ENCODE measurements at places on chromosomes 11 and 22.

- no peak for DNase-seq
Measured at GRCh38 chr11:74203966-74204365, 32.9 kb downstream of the PPME1 start.

- no peak for DNase-seq
Measured at GRCh38 chr22:49645791-49646550, 181.7 kb downstream of the BRD1 start.

DNA sequence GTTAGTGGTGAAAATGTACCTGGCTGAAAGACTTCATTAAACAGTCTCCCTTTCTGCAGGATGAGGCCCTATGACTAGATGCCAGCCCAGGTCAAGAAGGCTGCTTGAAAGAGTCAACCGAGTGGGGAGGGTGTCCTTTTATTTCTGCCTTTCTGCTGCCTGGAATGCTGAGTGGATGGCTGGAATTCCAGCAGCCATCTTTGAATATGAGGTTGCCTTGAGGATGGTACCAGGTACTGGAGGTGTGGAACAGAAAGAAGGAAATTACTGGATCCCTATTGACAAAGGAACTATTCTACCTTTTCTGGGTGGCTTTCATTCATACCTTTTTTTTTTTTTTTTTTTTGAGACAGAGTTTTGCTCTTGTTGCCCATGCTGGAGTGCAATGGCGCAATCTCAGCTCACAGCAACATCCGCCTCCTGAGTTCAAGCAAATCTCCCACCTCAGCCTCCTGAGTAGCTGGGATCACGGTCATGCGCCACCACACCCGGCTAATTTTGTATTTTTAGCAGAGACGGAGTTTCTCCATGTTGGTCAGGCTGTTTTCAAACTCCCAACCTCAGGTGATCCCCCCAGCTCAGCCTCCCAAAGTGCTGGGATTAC, 107.3 kb downstream of the RPS6KA4 start:
- DNase-seq = no peak

GRCh38 chr11:120024046-120024445, 113.9 kb downstream of the TRIM29 start:
- DNase-seq = no peak

- no peak for DNase-seq
Measured at GRCh38 chr11:102226702-102227490, 90.4 kb upstream of the BIRC3 start.

DNA sequence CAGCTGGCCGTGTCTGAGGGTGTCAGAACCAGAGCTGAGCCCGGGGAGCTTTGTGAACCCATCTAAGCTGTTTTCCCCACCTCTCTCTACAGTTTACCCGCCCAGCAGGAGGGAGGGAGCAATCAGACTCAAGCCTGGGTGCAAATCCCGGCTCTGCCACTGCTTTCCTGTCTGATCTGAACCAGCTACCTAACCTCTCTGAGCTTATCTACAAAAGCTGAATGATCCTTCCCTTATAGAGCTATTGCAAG, 252 bp downstream of the APOL2 start:
- no peak for DNase-seq

- DNase-seq = no peak
Measured at GRCh38 chr11:27485930-27486773, 13.6 kb upstream of the LGR4 start.

- no peak for DNase-seq
Measured at GRCh38 chr11:80441821-80442220, 1001.0 kb upstream of the TENM4 start.

DNA sequence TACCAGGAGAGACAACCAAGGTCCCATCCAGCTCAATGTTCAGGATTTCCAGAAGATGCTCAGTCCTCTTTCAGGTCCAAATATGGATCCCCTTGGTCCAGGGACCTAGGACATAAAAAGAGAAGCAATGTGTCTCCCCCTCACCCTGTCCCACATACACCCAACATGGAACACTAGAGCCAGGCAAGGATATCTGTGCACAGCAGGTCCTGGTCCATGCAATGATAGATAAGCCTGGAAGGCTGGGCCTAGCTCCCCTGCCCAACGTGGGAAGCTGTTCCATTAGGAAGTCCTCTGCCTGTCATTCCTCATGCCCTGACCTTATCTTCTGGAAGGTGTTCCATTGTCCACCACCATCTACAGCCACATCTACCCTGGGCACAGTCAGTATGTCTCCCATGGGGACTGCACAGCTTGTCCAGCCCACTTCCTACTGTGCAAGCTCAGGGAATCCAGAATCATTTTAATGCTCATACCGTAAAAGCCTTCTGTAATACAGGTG, 1434.8 kb downstream of the TBC1D22A start:
- DNase-seq = no peak

- DNase-seq = no peak
Measured at GRCh38 chr11:22752908-22753310, 76.7 kb downstream of the SVIP start.

GRCh38 chr11:12188548-12189317, 78.3 kb downstream of the MICAL2 start:
- DNase-seq = no peak

DNA sequence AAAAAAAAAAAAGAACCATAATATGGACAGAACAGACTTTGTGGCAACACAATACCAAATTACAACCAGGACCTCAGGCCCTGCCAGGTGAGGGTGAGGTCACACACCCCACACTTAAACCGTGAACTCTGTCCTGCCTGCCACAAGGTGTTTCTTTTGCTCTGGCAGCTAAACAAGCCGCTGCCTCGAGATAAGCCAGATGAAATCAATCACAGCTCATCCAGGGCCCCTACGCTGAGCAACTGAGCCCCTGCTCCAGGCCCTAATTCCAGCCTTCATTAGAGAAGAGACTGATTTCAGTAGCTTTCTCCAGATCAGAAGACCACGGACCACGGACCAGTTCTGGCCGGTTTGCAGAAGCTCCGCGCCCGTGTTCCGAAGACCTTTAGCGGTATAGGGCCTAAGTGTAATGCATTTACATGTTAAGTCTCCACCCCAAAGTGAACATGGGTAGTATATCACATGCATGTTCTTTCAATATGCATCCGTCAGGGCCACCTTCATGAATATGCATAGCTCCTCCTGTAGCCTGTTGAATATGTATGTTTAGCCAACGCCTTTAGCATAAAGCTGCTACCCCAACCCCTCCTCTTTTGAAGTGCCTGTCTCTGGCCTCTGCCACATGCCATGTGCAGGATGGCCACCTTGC, 14.8 kb upstream of the RAC2 start:
- no peak for DNase-seq

- no peak for DNase-seq
Measured at GRCh38 chr11:78346799-78347198, 70.8 kb downstream of the GAB2 start.

DNA sequence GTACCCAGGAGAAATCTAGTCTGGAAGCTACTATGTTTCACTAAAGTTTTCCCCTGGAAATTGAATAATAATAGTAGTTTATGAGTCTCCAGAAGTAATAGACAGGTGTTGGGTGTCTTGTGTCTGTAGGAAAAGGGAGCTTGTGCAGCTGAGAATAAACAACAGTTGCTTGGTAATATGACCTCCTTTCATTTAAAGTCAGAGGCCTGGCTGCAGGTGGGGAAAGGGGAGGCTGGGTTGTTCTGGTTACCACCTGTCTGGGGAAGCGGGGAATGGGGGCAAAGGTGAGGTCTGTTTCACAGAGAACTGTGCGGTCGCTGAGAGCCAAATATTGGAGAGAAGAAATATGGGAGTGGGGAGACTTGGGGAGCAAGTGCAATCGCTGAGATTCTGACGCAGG, 3.3 kb upstream of the GRAMD1B start:
- DNase-seq = no peak

- DNase-seq = no peak
Measured at GRCh38 chr11:8871171-8871775, 39.7 kb upstream of the AKIP1 start.

DNA sequence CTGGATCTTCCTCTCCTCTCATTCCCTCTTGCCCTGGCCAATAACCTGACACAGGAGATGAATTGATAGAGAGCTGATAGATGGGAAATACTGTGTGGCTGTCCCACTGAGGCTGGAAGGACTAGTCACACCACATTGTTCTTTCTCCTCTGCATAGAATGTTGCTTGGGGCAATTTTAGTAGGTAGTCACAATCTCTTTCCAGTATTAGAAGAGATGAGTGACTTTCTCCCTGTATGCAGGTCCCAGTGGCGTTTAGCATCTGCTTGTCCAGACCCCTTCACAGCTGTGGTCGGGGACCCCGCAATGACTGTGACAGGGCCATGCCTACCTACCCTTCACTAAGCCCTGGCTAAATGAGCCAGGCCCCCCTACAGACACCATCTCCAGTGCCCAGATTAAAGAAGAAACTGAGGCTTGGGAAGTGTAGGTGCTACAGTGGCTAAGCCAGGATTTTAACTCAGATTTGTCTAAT, 24.0 kb upstream of the P2RY2 start:
- DNase-seq = no peak

DNA sequence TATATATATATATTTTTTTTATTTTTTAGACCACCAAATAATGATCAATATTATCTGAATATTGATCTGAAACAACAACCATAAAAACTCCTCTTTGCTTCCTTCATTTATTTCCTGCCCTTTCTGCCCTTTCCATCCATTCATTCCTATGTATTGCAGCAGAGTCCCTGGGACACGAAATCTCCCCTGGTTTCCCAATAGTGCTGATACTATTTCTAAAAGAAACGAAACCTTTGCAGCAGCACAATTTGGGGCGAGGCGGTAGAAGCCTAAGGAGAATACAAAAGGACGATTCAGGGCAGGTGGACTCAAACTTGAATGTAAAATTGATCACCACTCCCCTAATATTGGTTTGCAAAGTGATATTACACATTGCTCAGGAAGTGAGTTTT, 16.9 kb upstream of the AMOTL1 start:
- DNase-seq = no peak

- DNase-seq = no peak
Measured at GRCh38 chr11:13206086-13206640, 71.4 kb upstream of the BMAL1 start.

DNA sequence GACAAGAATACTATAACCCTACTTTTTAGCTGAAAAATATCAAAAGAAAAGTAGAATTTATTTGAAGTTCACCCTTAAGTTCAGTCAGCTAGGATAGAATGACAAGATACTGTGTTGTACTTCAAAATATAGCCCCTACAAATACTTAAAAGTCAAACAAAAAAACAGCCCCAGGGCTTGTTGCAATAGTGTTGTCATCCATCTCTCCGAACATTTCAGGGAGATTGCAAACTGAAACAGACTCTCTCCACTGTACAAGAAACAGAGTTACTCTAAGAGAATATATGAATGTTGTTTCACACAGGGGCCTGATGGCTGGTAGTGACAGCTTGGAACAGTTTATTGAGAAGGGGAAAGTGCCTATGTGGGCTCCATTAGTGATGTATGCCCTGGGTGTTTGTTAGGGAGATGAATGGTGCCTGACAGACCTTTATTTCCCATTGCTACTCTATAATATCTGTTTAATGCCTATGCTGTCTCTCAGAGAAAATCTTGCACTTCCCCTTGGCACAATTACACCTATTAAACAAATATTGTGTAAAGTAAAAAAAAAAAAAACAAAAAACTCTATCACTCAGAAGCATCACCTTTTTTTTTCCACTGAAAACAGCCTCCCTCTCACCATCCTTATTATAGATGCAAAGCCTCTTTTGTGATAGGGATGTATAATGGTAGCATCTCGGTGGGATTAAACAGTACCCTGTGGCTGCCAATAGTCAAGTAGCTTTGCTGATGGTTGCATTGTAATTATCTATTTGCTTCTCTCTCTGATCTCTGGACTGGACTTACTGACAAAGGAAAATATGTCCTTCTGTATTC, 506.3 kb upstream of the LUZP2 start:
- DNase-seq = no peak

- no peak for DNase-seq
Measured at GRCh38 chr22:30370641-30371230, 13.9 kb downstream of the CCDC157 start.

Data from activated T-cell treated with anti-CD3 and anti-CD28 coated beads for 24 hours (primary cell).